ENCODE measurements at places on chromosomes 3 and 15.

DNA sequence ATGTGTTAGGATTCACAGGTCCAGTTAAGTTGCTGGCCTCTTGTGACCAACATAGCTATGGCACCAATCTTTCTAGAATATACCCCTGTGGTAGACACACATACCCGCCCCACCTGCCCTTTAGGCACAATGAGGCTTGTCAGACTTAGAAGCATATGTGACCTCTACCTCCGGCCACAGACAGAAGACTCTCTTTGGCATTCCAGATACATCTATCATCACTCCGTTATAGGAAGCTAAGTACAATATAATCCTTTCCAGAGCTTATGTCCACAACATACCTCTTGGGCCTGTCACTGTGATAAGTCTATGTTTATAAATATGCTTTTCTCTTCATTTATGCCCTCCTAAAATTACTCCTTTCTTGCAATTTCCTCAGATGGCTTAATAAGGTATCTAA, 39.8 kb downstream of the CD47 start:
- DNase-seq: no peak

GRCh38 chr3:98770261-98771039, 7.3 kb downstream of the ST3GAL6 start:
- DNase-seq: no peak

- DNase-seq: no peak
These were observed 15.9 kb downstream of the CEP70 start for GRCh38 chr3:138578141-138578540.

- no peak for DNase-seq
These were observed 60.1 kb upstream of the PCSK6 start for GRCh38 chr15:101549647-101550046.

DNA sequence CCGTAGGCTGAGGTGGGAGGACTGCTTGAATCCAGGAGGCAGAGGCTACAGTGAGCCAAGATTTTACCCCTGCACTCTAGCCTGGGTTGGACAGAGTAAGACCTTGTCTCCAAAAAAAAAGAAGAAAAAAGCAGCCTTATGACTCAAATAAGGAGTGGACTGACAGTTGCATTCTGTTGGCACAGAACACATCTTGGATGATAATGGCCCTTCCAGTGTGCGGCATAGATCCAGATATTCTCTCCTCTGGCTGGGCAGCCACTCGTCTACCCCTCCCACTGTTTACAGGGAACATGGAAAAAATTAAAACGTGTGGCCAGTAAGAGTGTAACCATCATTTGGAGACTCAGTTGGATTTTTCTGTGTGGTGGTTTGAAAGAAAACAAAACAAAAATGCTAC, 118.6 kb upstream of the RNF7 start:
- DNase-seq: no peak

DNA sequence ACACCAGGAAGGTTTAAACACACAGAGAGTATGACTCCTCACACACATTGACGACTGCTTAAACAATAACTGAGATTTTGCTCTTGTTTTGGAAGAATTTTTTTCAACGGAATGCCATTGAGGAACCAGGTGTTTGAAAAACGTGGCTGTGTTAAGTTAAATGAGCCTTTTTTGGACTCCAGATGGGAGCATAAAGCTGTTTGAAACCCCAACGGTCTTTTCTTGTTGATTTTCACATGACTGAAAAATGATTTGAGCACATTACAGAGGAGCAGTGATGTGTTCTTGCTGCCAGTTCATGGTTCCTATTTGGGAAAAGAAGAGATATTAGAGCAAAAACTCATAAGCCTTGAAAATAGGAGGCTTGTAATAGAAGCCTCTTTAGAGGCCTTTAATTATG, 97.8 kb upstream of the SELENOK start:
- no peak for DNase-seq

DNA sequence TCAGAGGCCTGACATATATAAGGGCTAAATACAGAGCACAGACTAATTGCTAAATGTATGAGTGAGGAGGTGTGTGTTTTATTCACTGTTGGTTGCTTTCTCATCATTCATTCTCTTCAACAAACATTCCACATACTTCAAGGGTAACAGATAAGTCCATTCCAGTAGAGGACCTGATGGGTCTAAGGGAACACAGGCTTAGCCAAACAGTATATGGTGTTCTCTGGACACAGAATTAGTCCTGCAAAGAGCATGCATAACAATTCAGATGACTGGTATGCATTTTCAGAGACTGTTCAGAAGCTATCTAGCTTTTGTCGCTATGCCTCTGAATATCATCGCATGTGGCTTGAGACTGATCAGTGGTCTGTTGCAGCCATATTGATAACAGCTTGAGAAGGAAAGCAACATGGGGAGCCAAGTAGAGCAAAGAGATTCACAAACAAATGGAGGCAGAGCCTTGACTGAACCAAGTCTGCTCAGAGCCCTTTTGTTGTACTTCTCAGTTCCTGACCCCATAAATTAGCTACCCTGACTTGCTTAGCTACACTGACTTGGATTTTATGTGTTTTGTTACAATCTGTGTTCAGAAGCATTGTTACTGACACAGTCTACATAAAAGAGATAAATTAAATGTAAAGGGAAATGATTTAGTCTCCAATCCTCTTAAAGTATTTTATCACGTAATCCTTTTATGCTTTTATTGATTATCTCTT, 1178.7 kb downstream of the ROBO1 start:
- no peak for DNase-seq

DNA sequence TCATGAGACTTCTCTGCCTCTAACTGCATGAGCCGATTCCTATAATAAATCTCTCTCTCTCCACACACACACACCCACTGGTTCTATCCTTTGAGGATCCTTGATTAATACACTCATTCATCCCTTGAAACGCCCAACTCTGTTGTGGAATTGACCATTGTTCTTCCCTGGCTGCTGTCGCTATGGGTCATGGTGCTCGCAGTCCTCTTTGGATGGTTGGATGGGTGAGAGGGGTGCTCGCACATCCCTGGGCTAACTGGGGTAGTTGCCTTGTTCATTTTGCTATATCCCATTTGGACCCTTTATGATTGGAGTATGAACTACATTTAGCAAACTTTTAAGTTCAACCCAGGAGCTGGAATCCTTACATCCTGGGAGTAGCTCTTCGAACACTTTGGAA, 33.9 kb upstream of the MYZAP start:
- DNase-seq: no peak

DNA sequence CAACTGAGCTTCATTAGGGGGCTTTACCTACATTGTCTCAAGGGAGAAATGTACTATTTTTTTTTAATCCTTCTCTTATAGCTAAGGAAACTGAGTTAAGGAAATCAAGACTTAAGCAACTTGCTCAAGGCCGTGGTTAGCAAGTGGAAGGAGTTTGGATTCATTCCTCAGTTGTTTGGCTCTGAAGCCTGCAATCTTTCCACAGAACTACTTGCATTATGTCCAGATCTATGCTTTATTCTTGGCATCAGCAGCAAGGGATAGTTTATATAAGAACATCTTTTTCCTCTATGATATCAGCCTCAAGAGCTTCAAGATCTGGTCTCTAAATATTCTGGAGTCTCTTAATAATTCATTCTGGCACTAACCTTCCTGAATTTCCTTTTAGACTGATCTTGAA, 182.4 kb downstream of the SV2B start:
- DNase-seq: no peak

DNA sequence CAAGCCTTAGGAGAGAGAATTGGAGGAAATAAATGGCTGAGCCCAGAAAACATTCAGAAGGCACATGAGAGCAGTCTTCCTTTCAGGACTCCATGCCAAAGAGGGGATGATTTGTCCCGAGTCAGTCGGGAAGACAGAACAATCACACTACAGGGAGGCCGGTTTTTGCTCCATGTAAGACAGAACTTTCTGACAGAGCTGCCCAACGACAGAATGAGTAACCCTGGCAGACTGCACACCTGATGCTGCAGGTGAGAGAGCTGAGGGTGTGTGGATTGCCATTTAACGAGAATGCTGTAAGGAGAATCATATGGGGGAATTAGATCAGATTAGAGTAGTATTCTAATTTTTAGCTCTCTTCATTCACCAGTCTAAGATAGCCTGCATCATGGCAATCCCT, 533.0 kb downstream of the EPHB1 start:
- no peak for DNase-seq

DNA sequence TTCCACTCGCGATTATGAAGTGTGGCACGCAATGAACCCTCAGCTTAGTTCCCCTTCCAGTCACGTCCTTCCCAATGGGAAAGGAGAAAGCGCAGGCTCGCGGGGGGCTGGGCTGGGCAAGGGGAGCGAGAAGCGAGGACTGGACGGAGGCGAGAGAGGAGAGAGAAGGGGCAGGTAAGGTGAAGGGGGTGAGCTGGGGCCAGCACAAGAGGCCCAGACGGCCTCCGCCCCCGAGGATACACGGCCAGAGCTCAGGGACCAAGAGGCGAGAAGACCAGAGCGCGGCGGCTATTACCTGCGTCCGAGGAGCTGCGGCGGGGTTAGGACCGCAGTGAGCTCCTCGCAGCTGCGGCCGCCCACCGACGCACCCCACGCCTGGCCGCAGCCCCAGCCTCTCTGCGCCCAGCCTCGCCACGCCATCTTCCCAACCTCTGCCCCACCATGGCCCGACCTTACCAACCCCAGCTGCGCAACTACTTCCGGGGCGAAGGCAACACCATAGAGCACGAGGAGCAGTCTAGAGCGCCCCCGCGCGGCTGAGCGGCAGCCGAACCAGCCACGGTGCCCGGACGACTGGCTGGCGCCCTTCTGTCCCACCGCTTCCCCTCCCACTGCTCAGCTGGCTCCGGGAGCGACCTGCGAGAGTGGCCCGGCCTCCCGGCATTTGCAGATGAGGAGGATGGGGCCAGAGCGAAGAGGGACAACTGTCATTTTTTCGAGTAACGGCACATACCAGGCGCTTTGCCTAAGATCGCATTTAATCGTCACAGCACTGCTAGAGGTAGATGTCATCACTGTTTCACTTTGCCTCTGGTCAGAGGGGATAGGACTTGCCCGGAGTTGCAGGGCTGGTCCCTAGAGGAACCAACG, at the start of gene PARL:
PARL (minus strand) TSS at position 454 of the 870 bp plus-strand sequence; CDS start at position 420, 34 bp downstream.
- peak; percentile 93 for DNase-seq

- no peak for DNase-seq
These were observed 222.0 kb upstream of the UBE2E2 start for GRCh38 chr3:22981166-22981565.

Measured in T-helper 1 cell (primary cell).